ENCODE measurements at places on chromosomes 2 and 18. TPM values are rescaled to one million over a fixed set of nuclear protein-coding genes. Genes with fewer than 3 reads are reported as not detected.

DNA sequence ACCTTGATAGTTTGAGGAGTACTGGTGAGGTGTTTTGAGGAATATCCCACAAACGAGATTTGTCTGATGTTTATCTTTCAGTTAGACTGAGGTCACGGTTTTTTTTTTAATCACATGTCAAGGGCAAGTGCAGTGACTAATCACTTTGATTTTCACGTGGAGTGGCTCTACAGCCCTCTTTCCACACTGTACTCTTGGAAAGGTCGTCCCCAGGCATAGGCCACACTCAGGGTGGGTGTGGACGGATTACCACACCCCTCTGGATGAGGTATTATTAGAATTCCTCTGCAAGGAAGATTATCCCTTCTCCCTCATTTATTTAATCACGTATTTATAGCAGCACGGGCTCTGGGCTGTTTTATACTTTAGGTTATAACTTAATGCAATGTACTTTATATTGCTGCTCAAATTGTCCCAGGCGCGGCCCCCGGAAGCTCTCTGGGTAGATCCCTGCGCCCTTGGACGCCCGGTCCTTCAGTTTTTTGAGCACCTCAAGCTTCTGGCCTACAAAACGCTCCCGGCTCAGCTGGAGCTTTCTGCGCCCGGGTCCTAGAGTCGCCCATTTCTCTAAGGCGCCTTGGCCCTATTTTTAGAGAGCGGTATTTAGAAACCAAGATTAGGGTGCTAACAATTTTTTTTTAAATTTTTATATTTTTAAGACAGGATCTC is 515 bp upstream of the PLEKHB2 start:
- DNase-seq = peak; percentile 85

DIS3L2 gene
- total RNA-seq = 36.3 TPM

CPLX4 gene
- total RNA-seq = not detected

- DNase-seq = peak; percentile 11
These were observed 431 bp upstream of the CNRIP1 start for GRCh38 chr2:68320118-68320641.

DNA sequence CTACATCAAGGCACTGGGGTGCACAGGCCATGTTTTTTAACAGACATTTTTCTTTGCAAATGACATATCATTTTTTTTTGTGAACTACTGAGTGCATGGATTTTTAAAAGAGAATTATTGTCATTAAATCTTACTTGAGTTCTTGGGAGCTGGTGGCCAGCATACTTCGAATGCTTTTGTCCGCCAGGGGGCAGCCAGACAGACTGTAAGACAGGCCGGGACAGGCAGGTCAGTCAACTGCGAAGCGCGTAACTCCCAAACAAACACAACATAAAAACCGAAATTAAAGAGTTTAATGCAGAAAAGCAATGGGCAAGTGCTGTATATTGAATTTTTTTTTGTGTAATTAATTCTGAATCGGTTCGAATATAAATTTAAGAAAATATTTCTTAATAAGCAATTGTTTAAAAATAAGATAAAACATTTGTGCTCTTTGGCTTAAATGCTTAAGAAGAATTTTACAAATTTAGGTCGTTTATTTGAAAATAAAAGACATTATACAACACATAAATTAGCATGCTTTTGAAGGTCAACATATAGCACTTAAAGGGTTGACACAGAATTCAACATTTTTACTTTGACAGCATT is 142.2 kb upstream of the PXDN start:
- DNase-seq = peak; percentile 41

All from fibroblast of the aortic adventitia (primary cell).